AG04449 (cell line): ENCODE measurements at places on chromosomes 5 and 9.

- DNase-seq: no peak
These were observed 9.5 kb downstream of the LHFPL2 start for GRCh38 chr5:78638973-78639669.

DNA sequence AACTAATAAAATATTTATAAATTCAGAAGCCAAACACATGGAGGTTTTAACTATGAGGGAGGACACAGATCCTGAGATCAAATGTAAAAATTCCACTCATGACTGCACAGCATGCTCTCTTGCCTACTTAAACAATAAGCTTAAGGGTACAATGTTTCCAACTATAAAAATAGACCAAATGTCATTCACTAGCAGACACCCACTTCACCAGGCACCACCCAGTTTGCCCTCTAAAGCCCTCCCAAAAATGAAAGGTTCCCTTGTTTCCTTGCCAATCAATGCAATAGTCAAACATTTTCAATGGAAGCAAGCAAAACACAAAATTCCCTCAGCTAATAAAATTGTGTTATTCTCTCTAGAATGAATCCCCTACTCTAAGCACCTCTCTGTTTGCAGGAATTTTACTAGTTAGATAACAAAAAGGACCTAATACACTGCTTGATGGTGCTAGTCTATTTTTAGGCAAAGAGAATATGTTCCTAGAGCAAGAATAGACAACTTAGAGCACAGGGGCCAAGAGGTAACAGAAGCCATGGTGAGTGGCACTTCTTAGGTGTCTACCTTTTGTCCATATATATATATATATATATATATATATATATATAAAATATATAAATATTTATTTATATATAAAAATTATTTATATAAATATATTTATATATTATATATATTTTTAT, 135.3 kb downstream of the HOMER1 start:
- no peak for DNase-seq

- no peak for DNase-seq
These were observed 57.8 kb upstream of the LIFR start for GRCh38 chr5:38613992-38614836.

DNA sequence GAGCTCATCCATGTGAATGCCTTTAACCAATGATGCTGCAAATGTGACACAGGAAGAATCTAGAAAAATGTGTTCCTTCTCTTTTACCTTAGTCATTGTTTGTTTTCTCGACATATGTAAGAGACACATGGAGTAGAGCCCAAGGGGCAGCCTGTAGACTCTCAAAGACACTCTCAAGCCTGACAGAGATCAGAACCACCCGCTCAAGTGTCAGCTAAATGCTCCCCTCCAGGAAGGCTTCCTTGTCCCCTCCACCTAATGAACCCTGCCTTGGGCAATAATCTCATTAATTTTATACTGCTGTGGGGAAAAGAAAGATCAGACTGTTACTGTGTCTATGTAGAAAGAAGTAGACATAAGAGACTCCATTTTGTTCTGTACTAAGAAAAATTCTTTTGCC, 157.4 kb downstream of the MUSK start:
- DNase-seq: no peak

DNA sequence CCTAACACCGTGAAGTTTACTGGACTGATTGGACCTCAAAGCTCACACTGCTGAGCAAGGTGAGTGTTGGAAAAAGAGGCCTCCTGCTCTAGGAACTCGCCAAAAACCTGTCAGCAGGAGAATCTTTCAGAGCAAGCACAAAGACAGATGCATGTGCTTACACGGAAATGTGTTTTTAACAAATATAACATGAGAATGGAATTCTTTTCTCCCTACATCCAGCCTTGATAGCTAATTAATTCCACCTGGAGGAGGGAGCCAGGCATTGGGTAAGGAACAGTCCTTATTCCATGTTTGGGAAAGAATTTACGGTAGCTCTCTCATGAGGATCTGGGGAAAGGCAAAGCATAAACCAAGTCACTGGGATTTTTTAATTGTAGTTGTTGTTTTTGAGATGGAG, 98.8 kb downstream of the KLF4 start:
- no peak for DNase-seq

DNA sequence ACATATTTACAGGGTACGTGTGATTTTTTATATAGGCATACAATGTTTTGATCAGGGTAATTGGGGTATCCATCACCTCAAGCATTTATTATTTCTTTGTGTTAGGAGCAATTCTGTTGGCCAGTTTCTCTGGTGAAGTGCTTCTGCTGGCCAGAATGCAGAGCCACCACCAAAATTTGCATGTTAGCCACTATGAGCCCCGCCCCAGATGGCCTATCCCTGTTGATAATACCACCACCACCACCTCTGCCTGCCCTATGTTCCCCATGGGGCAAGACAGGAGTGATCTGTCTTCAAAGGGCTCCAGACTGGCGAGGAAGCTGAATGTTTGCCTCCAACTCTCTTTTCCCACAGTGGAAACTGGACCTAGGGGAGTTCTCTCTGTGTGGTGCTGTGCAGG, 26.0 kb upstream of the JAK2 start:
- DNase-seq: no peak

GRCh38 chr5:125559296-125559695, 812.9 kb upstream of the ZNF608 start:
- DNase-seq: peak; percentile 65

GRCh38 chr5:59008816-59009473, 426.1 kb downstream of the RAB3C start:
- DNase-seq: no peak

GRCh38 chr5:76657091-76657490, 33.9 kb upstream of the F2RL2 start:
- no peak for DNase-seq

DNA sequence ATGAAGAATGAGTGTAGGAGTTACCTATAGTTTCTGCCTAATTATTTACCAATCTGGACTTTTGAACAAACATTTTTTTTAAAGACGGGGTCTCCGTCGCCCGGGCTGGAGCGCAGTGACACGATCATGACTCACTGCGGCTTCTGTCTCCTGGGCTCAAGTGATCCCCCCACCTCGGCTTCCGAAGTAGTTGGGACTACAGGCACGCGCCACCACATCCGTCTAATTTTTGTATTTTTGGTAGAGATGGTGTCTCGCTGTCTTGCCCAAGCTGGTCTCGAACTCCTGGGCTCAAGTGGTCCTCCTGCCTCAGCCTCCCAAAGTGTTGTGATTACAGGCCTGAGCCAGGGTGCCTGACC, 1.5 kb downstream of the CTNNA1 start:
- DNase-seq: no peak
